ENCODE measurements at places on chromosomes 2 and 18.

- no peak for DNase-seq
Observed at GRCh38 chr2:102657770-102658169, 38.4 kb downstream of the SLC9A2 start.

GRCh38 chr2:153230977-153231376, 247.6 kb downstream of the RPRM start:
- DNase-seq: no peak

GRCh38 chr18:46421973-46422551, 235.0 kb downstream of the LOXHD1 start:
- DNase-seq: no peak

DNA sequence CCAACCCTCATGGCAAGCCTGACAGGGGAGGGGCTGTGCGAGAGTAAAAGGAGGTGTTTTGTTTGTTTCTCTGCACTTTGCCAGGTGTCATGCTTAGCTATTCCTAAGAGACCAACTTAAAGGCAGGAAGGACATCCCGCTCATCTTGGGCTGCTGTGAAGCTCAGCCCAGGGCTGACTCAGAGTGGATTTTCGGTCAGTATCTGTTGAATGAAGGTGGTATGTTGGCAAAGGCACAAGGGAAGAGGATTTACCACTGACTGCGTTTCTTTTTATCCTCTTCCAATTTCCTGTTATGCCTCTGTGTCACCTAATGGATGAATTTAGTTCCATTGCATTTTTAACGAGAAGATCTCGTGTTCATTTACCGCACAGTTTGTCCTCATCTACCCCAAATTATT, 18.9 kb downstream of the TRPM8 start:
- DNase-seq: no peak

- no peak for DNase-seq
Observed at GRCh38 chr18:22726469-22726868, 206.7 kb upstream of the RBBP8 start.

DNA sequence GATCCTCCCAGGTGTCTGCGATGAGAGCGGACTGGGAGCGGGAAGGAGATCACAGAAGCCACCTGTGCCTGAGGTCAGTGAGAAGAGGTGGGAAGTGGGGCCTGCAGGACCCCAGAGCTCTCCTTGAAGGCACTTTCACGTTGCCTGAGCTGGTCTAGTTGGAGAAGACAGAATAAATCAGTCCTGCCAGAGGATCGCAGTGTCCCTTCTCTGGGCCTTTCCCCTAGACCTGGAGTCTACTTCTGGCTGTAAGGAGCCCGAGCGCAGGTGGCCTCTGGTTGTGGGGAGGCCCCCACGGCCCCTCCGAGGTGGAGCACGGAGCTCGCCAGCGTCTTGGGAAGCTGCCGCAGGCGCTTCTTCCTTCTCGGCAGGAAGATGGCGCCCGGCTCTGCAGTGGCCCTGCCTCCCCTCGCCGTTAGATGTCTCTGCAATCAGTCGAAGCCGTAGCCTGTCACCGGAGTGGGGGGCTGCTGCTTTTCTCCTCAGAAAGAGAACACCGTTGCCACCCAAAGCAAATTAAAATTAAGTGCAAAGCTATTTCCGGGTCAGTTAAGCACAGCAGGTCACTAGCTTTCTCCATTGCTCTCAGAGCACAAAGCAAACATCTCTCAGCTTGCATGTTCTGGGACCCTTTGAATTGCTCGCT, 212.0 kb upstream of the MYT1L start:
- no peak for DNase-seq

DNA sequence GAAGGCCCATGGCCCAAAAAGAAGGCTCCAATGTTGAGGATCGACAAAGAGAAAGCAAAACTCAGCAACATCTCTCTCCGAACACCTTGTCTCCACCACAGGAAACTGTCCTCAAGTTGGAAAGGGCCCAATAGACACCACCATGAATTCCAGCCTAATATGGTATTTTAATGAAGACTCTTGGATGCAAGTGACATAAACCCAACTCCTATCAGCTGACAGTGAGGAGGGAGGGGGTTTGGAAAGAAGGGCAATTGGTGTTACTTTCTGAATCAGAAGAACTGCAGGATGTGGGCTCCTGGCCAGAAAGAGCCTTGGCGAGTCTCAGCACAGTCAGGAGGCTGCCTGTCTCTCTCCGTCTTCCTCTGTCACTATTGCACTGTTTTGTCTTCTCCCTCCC, 40.3 kb upstream of the SIGLEC15 start:
- DNase-seq: no peak

- no peak for DNase-seq
Observed at GRCh38 chr2:113831161-113831560, 58.7 kb upstream of the ACTR3 start.

GRCh38 chr2:28322051-28322450, 70.6 kb upstream of the FOSL2 start:
- no peak for DNase-seq
